ENCODE measurements at places on chromosomes 12 and 14. TPM values are rescaled to one million over a fixed set of nuclear protein-coding genes. Genes with fewer than 3 reads are reported as not detected.

DNA sequence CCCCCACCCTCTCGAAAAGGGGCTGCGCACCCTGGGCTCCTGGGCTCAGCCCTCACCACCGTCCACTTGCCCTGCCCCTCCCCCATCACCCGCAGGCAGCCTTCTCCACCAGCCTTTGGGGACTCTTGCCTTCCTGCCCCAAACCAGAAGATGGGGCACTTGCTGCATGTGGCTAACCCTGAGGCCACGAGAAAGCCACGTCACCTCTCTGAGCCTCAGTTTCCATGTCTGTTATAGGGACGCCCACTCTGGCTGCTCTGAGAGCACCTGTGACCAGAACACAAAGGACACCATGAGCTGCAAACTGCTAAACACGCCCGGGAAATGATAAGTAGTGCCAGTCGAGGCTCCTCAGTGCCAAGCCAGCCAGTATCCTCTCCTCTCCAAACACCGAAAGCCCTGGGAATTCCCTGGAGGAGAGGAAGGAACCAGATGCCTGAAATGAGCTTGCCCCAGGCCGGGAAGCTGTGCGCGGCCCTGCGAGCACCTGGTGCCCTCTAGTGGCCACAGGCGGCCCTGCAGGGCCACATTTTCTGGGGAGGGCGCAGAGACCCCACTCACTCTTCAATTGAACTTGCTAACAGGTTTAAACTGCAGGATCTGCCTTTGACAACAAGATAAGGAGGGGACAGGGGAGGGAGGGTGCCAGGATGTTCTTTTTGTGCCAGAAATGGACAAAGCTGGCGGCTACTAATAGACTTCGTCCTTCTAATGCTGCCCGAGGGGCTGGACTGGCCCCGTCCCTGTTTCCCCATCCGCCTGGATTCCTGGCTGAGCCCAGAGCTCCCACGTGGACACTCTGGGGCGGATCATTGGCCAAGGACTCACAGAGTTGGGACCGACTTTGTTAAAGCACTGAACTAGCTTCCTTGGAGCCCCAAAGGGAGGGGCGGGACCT is 10.2 kb upstream of the SERPINA9 start:
- DNase-seq: peak; percentile 64

- DNase-seq: no peak
Measured at GRCh38 chr14:34223373-34224148, 238.5 kb downstream of the SPTSSA start.

GRCh38 chr12:66025477-66025876 is 105.1 kb downstream of the LLPH start:
- no peak for DNase-seq

GRCh38 chr12:27455589-27455988 is 9.1 kb downstream of the SMCO2 start:
- no peak for DNase-seq

The PIWIL1 gene
- total RNA-seq: not detected

The NAV3 gene
- total RNA-seq: 5.8 TPM

Data from right cardiac atrium (tissue), 5 donors.